ENCODE measurements at places on chromosomes 2 and 18.

DNA sequence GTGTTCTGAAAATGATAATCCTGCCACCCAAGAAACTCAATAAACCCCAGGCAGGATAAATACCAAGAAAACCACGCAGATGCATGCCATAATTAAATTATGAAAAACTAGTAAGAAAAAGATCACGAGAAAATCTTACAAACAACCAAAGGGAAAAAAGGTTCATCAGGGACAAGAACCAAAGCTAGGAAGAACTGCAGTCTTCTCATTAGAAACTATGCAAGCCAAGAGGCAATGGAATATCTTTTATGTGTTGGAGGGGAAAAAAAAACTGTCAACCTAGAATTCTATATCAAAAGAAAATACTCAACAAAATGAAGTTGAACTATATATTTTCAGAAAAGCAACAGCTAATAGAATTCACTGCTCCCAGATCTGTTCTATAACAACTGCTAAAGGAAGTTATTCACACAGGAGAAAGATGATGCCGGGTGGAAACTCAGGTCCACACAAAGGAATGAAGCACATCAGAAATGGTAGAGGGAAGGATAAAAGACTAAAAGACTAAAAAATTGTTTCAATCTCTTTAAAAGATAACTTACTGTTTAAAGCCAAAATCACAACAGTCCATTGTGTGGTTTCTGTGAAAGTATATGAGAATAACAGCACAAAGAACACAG, 55.0 kb downstream of the NDUFA10 start:
- no peak for DNase-seq

- peak; percentile 10 for DNase-seq
Observed at GRCh38 chr2:169386722-169387121, 24.4 kb upstream of the LRP2 start.

- DNase-seq: no peak
Observed at GRCh38 chr2:76157531-76157930, 446.8 kb upstream of the GCFC2 start.

GRCh38 chr2:236939721-236940231, 145.9 kb upstream of the COPS8 start:
- DNase-seq: peak; percentile 7

- DNase-seq: no peak
Observed at GRCh38 chr2:216693414-216694080, 1.8 kb downstream of the IGFBP5 start.

GRCh38 chr2:110881908-110882307, 149.5 kb downstream of the ACOXL start:
- no peak for DNase-seq
